ENCODE measurements at places on chromosomes 11 and 22.

DNA sequence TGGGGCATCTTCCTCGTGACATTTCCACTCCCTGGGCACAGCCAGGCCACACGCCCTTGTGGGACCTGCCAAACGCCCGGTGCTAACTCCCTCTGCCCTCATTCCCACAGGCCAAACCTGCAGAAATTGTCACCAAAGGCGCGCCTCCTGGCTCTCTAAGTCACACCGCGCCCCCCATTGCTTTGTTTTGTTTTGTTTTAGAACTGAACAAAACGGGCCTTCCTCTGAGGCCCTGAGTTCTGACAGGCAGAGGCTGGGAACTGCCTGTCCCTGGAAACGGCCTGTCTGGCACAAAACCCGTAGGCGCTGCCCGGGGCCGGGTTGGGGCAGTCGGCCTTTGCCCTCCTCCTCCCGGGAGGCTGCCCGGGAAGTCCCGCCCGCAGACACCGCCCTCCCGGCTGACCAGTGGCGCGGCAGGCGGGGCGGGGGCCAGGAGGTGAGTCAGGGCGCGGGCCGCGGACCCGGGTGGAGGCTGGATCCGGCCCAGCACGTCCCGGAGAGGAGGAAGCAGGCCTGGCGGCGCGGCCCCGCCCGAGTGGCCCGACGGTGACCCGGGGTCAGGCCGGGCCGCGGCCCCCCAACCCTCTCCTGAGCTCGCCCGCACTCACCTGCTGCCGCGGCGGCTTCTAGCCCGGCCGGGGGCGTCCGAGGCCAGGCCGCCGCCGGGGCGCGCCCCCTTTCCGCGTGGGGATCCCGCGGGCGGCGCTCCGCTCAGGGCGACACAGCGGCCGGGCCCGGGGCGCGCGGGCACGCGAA lies 465 bp downstream of the SUN2 start:
- peak; percentile 52 for DNase-seq

GRCh38 chr11:120517801-120518291 lies 6.3 kb downstream of the GRIK4 start:
- no peak for DNase-seq

DNA sequence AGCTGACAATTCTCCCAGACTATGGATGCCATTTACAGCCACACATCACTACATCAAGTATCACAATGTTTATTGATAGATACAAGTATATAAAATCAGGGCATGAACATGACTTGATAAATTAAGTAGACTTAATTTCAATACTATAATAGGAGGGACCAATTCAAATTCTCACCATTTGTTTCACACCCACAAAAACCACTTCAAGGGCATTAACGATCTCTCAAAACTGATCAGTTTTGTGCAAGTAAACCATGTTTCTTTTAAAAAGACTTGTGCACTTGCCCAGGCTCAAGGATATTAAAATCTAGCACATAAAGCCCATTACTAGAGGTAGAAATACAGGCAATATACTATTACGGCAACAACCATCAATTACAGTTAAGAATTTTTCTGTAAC lies 11.7 kb downstream of the EIF4G2 start:
- DNase-seq: no peak

- DNase-seq: peak; percentile 55
These were observed 41.9 kb downstream of the MED15 start for GRCh38 chr22:20549232-20549841.

DNA sequence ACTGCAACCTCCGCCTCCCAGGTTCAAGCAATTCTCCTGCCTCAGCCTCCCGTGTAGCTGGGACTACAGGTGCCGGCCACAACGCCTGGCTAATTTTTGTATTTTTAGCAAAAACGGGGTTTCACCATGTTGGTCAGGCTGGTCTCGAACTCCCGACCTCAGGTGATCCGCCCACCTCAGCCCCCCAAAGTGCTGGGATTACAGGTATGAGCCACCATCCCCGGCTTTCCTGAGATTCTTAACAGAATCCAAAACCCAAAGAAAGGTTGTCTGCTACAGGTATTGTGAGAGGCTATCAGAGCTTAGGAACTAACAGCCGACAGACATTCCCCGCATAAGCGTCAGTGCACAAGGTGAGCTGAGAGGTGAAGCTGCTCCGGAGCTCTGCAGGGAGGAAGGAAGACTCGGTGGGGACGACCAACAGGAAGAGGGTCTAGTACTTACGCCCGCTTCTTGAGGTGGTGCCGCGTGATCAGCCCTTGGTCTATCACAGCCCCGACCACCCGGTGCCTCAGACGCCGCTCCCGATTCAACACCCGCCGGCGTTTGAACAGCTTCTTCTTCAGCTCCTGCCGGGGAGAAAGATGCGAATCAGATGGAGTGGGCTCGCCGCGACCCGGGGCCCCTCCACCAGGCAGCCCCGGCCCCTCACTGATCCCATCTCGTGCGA lies 470 bp downstream of the C11orf98 start:
- peak; percentile 53 for DNase-seq

- no peak for DNase-seq
These were observed 91.5 kb downstream of the RTL6 start for GRCh38 chr22:44406341-44407170.

DNA sequence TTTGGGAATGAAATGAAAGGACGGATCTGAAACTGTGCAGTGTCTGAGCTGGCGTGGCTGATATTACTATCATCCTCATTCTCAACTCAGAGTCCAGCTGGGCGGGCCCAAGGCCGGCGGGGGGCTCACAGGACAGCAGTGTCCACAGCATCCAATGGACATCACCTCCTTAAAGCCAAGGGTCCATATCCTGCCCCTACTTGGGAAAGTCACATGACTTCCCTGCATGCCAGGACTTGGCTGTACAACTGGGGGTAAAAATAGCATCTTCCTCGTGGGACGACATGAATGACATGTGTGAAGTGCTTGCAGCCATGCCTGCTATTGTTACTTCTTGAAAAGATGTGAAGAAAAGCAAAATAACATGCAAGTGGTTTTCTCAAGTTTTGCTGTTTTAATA lies 82.3 kb downstream of the TRMU start:
- DNase-seq: no peak

GRCh38 chr22:23145878-23146470 lies 697 bp downstream of the RAB36 start:
- DNase-seq: no peak

DNA sequence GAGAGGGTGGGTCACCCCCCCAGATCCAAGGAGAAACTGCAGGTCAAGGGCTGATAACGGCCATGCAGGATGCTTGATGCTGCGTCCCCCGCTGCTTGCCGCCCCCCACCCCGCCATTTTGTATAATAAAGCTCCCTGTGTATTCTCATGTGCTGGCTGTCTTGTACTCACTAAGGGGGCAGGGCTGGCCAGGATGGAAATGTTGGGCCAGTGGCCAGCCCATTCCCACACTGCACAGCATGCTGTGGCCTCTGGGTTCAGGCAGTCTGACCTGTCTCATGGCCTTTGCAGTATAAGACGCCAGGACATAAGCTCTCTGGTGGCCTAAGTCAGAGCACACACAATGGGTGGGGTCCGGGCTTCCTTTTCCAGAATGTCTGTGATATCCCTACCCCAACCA lies 421 bp upstream of the PRR33 start:
- DNase-seq: no peak

GRCh38 chr11:1499899-1500298 lies 13.3 kb upstream of the MOB2 start:
- no peak for DNase-seq

DNA sequence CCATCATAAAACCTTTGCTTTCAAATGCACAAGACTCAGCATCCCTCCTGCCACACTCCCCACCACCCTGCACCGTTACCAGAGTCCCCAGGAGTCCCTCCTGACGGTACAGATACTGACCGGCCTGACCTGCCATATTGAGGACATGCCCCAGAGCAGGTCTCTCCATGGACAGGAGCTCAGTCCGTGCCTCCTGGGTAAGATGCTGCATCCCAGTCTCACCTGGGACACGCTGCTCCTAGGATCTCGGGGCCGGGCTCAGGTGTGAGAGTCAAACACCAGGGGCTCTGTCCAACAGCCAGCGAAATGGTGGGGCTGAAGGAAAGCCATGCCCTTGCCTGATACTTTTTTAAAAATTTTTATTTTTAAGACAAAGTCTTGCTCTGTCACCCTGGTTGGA lies 328.3 kb downstream of the SHANK2 start:
- no peak for DNase-seq

DNA sequence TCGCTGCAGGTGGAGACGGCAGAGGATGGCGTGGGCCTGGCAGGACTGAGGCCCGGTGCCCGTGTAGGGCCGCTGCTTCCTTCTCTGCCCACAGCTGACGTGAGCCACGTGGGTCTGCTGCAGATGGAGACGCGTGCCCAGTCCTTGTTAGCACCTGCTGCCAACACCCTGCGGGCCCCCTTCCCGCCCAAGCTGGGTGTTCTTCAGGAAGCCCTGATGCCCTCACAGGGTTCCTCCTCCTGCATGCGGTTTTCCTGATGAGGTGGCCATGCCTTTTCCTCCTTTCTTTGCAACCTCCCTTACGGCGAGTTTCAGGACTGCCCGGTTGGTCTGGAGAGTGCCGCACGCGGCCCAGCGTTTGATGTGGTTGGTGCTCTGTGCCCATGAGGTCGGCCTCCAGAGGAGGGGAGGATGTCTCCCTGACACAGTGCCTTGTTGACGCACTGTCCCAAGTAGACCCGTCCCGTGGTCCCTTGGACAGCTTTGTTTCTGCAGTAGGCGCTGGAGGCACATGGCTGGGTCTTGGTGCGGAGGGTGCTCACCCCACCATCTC lies 44.7 kb downstream of the AP2A2 start:
- DNase-seq: no peak

DNA sequence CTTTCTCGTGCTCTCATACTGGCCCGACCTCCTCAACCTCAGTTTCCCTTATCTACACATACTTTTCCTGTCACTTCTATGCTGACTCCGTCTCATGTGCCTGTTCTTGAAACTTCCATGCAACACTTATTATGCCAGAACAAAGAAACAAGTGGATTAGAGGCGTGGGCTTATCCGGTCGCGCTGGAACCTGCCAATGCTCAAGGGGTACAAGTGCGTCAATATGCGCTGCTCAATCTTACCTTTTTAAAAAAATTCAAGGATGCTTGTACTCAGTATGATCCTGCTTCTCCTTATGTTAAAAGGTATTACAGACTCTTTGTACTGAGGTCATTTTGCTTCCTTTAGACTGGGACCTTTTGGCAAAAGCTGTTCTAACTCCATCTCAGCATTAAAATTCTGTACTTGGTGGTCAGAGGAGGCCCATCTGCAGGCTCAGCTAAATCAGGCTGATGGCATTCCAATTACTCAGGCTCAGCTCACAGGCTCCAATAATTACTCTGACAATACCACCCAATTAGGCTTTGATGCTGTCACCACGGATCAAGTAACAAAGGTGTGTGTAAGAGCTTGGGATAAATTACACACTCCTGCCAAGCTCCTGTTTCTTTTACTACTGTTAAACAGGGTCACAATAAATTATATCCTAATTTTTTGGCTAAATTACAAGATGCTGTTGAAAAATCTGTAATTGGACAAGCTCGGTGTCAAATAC lies 26.3 kb upstream of the ALDH3B2 start:
- no peak for DNase-seq

DNA sequence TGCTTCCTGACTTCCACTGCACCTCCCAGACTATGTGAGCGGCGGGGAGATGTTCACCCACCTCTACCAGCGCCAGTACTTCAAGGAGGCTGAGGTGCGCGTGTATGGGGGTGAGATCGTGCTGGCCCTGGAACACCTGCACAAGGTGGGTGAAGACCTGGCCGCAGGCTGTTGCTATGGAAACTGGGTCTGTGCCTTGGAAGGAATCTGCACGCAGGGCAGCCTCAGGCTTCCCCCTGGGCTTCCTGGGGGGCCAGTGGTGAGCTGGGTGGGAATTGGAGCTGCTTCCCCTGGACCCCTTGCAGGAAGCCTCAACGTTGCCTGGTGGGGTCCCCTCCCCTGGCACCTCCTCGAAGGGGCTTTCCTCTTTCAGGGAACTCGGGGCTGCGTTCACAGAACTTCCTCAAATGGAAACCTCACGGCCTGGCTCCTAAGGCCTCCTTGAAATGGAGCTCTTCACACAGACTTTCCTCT lies 1.5 kb downstream of the RPS6KA4 start:
- no peak for DNase-seq

DNA sequence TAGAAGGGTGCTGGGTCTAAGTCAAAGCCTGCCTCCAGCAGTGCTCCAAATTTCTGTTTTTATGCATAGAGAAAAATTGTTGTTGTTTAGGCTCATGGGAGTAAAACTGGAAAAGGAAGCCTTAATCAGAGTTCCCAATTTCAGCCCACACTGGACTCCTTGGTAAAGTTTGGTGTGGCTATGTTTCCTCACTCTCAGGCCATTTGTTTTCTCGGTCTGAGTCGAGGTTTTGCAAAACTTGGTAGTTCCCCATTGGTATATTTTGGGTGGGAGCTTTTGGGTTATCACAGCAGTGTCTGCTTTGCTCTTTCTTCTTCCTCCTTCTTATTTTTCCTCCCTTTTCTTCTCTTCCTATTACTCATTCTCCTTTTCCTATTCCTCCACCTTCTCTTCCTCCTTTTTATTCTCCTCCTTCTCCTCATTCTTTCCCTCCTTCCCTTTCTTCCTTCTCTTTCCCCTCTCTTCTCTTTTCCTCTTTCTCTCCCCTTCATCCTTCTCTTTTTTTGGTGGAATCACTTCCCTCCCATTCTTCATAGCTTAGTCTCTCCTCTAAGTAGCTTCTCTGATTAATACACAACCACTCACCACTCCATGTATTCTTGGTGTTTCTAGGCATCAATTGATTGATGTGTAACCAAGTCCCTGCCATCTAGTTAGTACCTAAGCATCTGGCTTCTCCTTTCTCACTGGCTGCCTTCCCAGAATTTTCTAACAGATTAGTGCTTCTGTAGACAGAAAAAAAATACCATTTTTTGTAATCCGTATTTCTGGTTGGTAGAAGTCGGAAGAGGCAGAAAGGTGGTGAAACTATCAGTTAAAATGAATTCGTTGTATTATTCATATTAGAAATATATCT lies 10.1 kb downstream of the SLC5A1 start:
- no peak for DNase-seq

DNA sequence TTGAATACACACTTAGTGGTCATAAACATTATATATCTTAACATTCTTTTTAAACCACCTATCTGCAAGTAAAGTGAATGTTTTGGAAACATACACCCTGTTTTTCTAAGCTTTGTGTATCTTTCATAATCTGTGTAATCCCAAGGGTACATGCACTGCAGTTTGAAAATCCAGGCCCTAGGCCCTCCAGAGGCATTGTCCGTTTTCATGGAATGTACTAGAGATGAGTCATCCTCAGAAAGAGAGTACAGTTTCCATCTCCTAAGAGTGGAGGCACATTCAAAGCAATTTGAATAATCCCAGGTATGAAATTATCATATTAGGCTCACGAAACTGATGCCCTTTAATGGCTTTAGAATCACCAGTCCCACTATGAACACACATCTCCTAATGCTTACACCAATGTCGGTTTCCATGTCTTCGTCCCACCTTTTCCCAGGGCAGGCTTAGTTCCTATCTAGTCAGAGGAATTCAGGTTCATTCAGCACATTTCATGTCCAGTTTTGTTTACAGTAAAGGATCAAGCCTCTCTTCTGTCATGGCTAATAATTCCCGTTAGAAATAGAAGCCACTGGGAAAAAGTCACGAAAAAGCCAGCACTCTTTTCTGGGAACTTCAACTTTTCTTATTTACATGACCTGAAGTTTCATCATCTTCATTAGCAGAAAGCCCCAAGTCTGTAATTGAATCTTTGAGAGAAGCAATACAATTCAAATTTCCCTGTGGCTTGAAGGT lies 39.5 kb upstream of the CD44 start:
- DNase-seq: no peak
